ENCODE measurements at places on chromosomes 16 and 17. TPM values are rescaled to one million over a fixed set of nuclear protein-coding genes. Genes with fewer than 3 reads are reported as not detected.

Gene SDR42E2
- polyA plus RNA-seq: 0.11 TPM

Gene DLX4
- not detected for polyA plus RNA-seq

Gene HSD11B2
- 74.4 TPM for polyA plus RNA-seq

Gene BCAR1
- 66.0 TPM for polyA plus RNA-seq

Gene KRTAP2-2
- polyA plus RNA-seq: not detected

Gene ANTKMT
- 11.0 TPM for polyA plus RNA-seq

- no peak for DNase-seq
Observed at GRCh38 chr16:3173892-3174617, 13.9 kb upstream of the OR1F1 start.

- DNase-seq: no peak
Observed at GRCh38 chr17:19670908-19671307, 22.4 kb downstream of the ALDH3A2 start.

DNA sequence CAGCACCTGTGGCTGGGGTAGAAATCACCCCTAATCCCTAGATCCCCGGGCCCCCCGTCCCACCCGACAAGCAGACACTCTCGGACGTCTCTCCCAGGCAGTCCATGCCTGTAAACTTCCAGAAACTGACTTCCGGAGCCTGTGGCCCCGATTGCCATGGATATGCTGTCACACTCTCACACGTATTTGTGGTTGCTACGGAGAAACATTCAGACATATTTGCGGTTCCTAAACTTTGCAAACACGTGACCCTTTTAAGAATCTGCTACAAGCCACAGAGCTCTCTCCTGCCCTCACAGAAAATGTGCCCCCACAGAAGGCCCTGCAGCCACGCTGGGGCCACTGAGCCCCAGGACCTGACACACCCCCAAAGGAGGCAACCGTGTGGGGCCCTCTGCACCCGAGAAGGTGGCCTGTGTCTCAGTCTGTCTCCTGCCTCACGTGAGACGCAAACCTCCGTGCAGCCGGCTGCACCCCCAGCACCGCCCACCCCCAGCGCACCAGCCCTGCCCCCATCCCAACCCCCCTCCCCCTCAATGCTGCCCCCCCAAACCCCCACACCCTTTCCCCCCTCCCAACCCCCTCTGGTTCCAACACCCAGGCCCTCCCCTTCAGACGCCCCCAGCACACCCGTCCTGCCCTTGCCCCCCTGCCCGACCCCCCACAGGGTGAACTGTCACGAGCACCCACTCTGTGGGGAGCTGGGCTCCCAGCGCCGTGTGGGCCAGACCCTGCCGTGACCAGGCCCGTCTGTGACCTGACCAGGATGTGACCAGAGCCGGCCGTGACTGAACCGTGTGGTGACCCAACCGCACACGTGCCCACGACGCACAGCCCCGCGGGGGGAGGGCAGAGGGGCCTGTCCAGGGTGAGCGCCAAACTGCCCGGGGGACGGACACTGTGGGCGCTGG lies 66.3 kb upstream of the METRNL start:
- no peak for DNase-seq

DNA sequence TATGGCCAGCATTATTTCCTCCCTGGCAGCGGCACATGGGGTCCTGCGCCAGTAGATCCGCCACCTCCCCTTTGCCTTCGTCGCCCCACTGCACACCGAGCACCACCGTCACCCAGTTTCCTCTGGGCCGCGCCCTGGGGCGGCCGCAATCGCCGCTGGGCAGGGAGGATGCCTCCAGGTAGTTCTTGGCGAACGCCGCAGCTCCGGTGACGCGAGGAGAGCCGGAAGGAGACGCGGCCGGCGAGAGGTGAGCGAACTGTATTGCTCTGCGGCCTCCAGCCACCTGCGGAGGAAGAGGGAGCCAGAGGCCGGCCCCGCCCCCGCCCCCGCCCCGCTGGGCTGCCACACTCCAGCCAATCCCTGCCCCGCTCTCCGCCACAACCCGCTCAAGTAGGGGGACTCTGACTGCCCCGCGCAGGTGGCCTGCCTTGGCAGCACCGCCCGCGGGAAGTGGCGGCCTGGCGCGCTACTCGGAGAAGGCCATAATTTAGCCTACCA lies 11.8 kb upstream of the SLFN13 start:
- no peak for DNase-seq

GRCh38 chr16:20372701-20373100 lies 20.2 kb upstream of the UMOD start:
- no peak for DNase-seq

DNA sequence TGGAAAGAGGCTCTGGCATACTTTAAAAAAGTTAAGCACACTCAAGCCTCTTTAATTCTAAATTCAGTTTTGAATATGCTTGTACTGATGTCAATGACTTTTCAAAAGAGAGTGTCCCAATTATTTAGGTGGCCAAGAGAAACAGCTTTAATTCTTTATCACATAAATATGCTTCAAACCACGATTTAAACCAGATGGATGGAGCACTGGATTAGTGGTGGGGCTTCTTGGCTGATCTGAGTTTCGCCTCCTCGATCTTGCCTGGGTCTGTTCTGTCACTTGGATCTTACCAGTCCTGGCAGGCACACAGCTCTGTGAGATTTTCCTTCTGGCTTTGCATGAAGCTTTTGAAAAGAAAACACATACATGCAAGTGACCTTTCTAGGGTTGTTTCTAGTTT lies 467.8 kb downstream of the MAF start:
- DNase-seq: peak; percentile 65
